ENCODE measurements at places on chromosomes 11 and 22. TPM values are rescaled to one million over a fixed set of nuclear protein-coding genes. Genes with fewer than 3 reads are reported as not detected.

DNA sequence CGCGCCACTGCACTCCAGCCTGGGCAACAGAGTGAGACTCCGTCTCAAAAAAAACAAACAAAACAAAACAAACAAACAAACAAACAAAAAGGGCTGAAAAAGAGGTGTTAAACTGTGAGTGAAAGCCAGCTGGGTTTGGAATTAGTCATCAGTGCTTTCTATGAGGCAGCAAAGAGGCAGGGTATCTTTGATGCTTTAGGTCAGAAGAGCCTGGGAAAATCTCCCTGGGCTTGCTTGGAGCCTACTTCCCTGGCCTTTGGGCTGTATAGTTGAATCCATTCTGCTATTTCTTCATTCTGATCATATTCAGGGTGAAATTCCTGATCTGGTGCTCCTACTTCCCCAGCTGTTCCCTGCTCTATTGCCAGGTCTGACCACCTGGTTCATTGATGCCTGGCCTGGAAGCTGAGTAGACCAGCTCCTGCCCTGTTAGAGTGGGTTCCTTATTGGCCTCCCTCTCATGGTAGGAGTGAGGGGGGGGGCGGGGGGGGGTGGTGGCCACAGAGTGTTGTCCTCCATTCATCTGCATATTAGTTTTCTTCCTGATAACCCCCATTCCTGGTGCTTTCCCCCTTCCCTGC is 65.6 kb downstream of the INSC start:
- DNase-seq, result no peak

DNA sequence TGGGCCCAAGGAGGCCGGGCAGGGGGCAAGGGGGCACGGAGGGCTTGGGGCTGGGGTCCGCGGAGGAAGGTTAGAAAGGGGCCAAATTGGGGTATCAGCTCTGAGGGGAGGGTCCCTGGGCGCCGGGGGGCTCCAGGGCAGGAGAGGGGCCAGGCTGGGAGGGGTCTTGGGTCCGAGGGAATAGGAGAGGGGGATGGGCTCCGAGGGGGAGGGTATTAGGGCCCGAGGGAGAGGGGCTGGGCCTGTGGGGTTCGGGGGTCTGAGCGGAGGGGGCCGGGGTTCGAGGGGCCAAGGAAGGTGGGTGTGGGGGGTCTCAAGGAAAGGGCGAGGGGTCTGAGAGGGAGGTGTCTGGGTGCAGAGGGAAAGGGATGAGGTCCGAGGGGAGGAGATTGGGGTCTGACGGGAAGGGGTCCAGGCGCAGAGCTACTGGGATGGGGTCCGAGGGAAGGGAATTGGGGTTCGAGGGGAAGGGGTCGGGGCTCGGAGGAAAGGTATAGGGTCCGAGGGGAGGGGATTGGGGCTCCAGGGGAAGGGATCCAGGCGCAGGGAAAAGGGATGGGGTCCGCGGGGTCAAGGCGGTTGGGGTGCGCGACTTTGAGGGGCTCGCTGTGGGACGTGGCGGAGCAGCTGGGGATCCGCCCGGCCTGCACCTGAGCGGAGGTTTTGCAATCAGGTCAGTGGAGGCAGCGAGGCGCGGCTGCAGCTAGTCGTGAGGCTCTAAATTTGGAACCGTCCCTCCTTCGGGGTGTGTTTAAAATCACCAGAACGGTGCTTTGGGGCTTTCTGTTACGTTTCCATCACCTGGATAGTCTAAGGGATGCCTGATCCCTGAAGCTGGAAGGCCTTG is 728 bp downstream of the CTTN start:
- no peak for DNase-seq

DNA sequence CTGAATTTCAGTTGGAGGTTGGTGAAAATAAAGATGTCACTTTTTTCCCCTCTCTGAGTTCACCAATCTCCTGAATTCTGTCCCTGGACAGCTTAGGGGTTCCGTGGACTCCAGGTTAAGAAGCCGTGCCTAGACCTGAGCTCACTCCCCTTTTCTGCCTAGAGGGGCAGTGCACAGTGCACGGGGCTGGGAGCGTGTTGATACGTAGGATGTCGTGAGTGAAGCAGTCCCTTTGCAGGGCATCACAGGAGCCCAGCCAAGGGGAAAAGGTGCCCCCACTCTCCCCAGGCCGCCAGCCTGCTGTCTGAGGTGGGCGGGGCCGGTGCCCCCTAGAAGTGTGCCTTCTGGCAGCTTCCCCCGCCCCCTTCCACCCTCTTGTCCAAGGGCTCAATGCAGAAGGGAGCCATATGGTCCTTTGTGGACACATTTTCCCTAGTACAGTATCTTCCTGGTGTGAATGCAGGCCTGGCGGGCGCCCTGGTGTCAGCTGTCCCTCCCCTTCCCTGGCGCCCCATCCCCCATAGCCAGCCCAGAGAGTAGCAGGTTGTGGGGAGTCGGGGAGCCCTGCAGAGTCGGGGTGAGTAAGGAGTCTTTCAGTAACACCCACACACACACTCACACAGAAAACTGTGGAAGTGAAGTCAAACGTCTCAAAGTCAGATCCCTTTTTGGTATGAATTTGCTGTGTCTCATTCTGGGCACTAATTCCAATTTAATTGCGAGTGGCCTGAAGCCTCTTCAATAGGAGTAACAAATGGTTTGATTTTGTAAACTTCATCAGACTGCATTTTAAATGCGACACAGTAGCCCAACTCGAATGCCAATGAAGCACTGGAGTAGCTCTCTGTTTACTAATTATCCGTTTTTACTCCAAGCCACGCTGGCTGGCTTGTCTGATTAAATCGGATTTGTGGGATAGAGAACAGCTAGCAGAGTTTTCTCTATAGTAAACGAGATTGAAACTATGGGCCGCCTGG is 67.5 kb upstream of the NNMT start:
- DNase-seq, result no peak

GRCh38 chr22:45376703-45377102 is 36.7 kb downstream of the SMC1B start:
- no peak for DNase-seq

GRCh38 chr11:79694368-79694767 is 253.5 kb upstream of the TENM4 start:
- no peak for DNase-seq

DNA sequence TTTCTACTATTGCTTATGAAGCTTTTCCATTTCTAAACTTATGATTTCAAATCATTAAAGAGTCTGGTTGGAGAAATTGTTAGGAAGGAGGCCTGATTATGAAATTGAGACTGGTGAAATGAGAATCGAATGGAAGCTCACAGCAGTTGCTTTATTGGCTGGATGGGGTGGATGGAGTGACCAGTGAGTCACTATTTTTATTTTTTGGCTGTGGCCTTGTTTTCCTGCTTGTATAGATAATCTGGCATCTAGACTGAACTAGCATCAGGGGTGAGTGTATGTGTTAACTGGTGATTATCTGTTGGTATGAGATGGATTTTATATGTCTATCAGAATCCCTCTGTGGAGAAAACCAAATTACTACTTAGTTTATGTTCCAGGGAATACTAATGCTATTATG is 36.2 kb downstream of the UVRAG start:
- DNase-seq, result no peak

- no peak for DNase-seq
Observed at GRCh38 chr22:47219789-47220188, 457.3 kb downstream of the TBC1D22A start.

GRCh38 chr11:112156956-112157766 is 6.7 kb downstream of the IL18 start:
- DNase-seq, result peak; percentile 100

- DNase-seq, result no peak
Observed at GRCh38 chr11:61959678-61960077, 7.8 kb downstream of the FTH1 start.

Gene PTGDR2
- not detected for total RNA-seq

Gene CSNK2A3
- 2.4 TPM for total RNA-seq

Gene PRRG4
- 3.7 TPM for total RNA-seq

Gene SCO2
- 5.7 TPM for total RNA-seq

Gene PHF21B
- total RNA-seq, result 4.2 TPM
